ENCODE measurements at places on chromosomes 3 and 15.
A peak's percentile ranks its signal among the peaks of the same experiment; 100 is the strongest.

- DNase-seq: no peak
Measured at GRCh38 chr3:101976473-101976872, 127.2 kb downstream of the NFKBIZ start.

DNA sequence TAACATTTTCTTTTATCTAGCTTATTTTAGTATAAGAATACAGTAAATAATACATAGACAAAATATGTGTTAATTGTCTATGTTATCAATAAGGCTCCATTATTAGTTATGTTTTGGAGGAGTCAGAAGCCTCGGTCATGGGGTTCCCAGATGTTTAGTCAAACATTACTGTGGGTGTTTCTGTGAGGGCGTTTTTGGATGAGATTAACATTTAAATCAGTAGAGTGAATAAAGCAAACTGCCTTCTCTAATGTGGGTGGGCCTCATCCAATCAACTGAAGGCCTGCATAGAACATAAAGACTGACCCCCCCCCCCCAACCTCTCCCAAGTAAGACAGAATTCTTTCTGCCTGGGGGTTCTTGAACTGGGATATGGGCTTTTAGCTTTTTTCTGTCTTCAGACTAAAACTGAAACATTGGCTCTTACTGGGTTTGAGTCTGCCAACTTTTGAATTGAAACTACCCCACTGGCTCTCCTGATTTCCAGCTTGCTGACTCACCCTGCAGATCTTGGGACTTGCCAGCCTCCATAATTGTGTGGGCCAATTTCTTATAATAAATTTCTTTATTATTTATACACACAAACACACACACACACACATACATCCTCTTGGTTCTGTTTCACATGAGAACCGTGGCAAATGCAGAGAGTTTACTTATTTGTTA, 192.0 kb downstream of the TPRG1 start:
- peak; percentile 33 for DNase-seq

- DNase-seq: no peak
Measured at GRCh38 chr3:145055375-145056076, 1083.9 kb downstream of the DIPK2A start.

DNA sequence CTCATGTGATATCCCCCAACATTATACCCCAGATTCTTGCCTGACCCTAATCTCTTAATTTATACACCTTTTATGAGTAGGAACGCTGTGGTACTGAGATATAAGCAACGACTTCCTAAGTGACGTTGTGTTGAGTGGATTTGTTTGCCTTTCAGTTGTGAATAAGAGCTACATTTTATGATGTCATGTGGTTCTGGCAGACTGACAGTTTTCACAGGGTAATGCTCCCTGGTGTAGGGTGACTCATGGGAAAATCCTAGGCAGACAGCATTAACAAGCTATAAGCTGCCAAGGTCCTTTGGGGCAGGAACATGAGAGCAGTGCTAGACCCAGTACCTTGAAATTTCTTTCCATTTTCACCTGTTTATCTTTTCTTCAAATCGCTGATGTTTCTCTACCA, 11.2 kb downstream of the C3orf52 start:
- peak; percentile 25 for DNase-seq

GRCh38 chr3:4688411-4688810, 195.3 kb downstream of the ITPR1 start:
- DNase-seq: no peak

DNA sequence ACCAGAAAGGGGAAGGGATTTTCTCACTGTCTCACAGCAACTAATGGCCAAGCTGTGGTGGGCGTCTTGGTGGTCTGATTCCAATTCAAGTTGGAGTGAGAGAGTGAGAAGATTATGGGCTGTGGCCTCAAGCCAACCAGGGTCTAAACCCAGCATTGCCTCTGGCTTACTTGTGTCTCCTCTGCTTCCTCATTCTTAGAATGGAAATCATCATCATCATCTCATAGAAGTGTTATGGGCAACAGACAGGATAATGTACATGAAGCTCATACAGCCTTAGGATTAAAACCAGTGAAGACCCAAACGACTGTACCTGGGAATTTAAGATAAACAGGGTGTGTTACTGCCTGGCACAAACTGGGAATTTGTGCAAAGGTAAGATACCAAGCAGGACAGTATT, 29.1 kb upstream of the IREB2 start:
- no peak for DNase-seq
